ENCODE measurements at places on chromosomes 1 and 21.

DNA sequence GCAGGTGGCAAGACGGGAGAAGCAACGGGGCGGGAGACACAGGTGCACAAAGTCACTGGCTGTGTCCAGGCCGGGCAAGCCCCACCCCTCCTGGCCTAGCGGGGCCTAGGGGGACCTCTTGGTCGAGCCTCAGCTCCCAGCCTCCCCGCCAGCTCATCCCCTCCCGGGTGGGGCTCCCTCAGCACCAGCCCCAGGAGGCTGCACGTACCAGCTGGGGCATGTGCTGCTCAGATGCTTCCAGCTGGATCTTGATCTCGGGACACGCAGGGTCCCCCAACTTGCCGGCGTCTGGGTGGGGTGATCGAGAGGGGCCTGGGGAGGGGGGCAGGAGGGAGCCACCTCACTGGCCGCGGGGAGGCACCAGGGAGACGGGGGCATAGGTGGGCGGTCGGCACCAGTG is 71.4 kb downstream of the RAP1GAP start:
- DNase-seq, result no peak

DNA sequence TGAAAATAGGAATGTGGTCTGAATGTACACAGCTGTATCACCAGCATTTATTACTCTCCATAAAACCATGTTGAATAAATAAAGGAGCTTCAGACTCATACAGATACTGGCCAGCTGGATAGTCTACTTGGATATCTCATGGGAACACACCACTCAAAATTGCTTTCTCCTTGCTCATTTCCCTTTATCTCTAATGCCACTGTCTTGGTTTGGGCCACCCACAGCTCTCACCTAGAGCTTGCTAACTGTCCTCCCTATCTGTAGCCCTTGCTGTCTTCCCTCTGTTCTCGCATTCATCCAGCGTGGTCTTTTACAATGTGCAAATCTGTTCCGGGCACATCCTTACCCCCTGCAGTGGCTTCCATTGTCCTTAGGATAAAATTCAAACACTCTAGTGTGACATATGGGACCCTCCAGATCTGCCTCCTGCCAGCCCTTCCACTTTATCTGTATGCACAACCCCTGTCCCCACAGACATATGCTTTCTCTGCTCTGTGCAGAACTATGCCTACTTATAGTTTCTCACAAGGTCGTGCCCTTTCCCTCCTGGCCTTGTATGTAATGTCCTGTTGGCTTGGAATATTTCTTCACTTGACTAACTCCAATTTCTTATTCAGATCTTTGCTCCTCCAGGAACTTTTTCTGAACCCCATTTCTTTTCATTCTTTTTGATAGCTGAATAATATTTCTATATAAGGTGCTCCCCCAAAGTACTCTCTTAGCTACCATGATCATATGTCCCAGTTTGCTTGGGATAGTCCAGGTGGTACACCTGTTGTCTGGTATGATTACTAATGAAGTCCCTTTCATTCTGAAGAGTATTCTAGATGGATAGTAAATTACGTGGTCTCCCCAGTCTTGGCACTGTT is 2.9 kb downstream of the FLVCR1 start:
- DNase-seq, result peak; percentile 6

GRCh38 chr1:175804561-175804960 is 61.2 kb upstream of the TNR start:
- DNase-seq, result no peak

DNA sequence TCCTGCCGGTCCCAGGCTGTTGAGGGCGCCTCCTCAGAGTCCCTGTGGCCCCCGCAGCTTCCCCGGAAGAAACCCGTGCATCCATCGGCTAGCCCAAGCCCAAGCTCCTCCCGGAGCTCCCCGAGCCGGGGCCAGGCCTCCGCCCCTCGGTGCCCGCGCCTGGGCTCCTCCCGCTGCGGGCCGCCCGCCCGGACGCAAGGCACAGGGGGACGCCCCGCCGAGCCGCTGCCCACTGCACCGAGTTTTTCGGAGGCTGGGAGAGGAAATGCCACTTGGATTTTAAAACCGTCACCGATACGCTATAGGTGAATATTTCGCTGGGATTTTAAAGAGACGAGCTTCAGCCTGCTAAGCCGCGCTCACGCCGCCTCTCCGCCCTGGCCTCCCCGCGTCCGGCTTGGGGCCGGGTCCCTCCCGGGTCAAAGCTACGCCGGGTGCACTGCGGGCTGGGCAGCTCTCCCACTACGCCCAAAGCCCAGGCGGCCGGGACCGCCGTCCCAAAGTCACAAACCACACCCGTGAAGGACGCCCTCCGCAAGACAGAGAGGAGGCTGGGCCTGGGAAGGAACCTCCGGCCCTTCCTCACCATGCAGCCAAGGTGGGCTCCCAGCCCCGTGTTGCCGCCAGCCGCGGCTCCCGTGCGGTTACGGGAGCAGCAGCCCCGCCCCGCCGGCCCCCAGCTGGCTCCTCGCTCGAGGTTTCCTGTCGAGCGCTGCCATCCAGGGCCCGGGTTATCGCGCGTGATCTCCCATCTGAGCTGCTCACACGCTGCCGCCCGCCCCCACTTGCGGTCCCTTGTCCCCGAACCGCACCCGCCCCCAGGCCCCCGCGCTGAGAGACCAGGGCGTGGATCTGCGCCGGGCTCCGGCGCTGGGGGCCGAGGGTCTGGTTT is 63.2 kb downstream of the CD247 start:
- no peak for DNase-seq

- DNase-seq, result no peak
These were observed 12.8 kb downstream of the EIF2B3 start for GRCh38 chr1:44973645-44974044.

DNA sequence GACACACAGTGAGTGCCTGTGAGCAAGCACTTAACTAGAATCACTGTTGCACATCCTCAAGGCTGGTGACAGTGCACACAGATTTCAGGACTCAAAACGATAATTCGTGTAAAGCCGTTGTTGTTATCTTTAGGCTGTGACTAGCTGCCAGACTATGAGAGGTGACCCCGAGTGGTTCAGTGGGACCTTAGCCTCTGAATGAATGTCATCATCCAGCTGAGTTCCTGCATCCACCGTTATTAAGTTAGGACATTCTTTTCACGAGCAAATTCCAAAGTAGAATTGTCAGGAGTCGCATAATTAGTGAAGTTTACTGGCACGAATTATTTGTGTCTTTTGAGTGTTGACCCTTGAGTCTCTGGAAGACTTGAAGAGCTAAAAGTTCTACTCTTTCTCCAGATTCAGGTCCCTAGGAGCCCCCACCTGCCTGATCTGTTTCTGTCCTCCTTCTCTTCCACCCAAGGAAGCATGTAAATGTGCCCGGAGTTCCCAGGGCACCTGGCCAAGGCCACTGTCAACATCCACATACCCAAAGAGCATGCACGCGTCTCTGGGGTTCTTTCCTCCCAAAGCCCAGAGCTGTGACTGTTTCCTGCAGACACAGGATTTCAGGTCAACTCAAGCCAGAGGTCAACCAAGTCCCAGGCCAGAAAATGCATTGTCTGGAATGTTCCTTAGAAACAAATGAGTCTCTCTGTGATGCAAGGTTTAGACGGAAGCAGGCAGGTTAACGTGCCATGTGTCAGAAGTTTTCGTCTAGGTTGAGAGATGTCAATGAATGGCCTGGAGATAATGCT is 207.2 kb downstream of the TOMM20 start:
- DNase-seq, result no peak

- DNase-seq, result no peak
These were observed 41.9 kb upstream of the ANGPTL7 start for GRCh38 chr1:11147197-11147770.

GRCh38 chr1:89356658-89357400 is 7.0 kb upstream of the GBP6 start:
- DNase-seq, result no peak

DNA sequence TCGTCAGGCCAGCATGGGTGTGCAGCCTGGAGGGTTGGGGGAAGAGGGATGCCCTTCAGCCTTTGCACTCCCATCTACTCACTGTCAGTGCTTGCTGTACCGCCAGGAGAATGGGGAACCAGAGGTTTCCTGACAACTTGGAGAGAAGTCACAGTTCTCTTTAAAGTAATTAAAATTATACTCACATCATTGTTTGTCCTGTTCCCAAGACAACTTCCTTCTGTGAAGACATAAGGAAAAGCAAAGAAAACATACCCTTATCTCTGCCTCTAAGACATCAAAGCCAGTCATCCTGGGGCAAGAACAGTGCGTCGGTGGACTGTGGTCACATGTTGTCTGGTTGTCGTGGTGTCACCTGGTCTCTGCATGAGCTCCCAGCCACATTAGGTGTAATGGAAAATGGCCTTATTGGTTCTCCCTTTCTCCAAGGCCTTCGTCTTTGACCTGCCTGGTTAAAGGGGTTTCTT is 17.6 kb downstream of the TRAF5 start:
- DNase-seq, result no peak

- DNase-seq, result peak; percentile 93
These were observed 7.4 kb downstream of the IRF2BP2 start for GRCh38 chr1:234602334-234603220.

GRCh38 chr1:230790026-230790425 is 42.8 kb downstream of the CAPN9 start:
- DNase-seq, result no peak

DNA sequence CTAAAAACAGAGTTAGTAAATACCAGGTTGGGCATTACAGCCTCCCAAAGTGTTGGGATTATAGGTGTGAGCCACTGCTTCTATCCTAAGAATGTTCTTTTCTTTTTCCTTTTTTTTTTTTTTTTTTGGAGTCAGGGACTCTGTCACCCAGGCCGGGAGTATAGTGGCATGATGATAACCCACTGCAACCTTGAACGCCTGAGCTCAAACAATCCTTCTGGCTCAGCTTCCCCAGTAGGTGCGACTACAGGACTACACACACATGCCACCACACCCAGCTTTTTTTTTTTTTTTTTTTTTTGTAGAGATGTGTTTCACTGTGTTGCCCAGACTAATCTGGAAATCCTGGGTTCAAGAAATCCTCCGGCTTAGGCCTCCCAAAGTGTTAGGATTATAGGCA is 5.9 kb downstream of the ZBTB8OS start:
- no peak for DNase-seq
